ENCODE measurements at places on chromosomes 16 and 17. TPM values are rescaled to one million over a fixed set of nuclear protein-coding genes. Genes with fewer than 3 reads are reported as not detected.

DNA sequence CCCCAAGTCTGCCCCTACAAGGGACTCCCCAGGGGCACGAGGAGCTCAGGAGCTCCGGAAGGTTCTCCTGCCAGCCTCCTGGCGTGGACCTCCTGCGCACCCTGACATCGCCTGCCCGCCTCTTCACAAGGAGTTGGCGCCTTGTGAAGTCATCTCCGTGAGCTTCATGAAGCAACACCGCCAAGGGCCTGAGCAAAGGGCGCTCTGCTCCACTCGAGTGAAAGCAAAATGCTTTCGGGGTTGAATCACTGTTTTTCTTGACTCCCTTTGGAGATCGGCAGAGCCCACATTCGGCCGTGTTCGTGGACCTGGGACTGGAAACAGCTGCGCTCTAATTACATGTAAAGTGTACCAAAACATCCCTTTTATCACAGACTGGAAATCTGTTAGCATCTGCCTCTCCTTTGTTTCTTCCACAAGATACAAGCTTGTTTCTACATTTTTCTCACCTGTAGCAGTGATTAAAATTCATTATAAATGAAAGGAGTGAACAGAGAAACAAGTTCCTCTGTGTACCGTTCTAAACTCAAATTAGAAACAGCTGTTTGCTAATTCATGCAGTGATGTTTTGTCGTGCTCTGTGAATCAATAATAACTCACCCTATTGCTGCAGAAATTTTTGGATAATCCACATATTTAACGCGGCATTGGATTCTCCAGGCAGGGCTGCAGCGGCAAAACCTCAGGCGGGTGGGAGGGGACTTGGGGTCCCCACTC is 203.3 kb downstream of the ZNF423 start:
- no peak for DNase-seq
- H3K4me1 ChIP-seq = no peaks in the 10 kb centered on the region
- no peaks in the 10 kb centered on the region for H3K36me3 ChIP-seq

- DNase-seq = no peak
- H3K27ac ChIP-seq = no peak overlapping the region
- H3K27me3 ChIP-seq = no peaks in the 10 kb centered on the region
- H3K36me3 ChIP-seq = peaks cover 6% of the 10 kb centered on the region
- peaks cover 15% of the 10 kb centered on the region for H3K4me1 ChIP-seq
These were observed 7.8 kb downstream of the CBX1 start for GRCh38 chr17:48093341-48094045.

KRTAP4-1 gene
- not detected for total RNA-seq

DNA sequence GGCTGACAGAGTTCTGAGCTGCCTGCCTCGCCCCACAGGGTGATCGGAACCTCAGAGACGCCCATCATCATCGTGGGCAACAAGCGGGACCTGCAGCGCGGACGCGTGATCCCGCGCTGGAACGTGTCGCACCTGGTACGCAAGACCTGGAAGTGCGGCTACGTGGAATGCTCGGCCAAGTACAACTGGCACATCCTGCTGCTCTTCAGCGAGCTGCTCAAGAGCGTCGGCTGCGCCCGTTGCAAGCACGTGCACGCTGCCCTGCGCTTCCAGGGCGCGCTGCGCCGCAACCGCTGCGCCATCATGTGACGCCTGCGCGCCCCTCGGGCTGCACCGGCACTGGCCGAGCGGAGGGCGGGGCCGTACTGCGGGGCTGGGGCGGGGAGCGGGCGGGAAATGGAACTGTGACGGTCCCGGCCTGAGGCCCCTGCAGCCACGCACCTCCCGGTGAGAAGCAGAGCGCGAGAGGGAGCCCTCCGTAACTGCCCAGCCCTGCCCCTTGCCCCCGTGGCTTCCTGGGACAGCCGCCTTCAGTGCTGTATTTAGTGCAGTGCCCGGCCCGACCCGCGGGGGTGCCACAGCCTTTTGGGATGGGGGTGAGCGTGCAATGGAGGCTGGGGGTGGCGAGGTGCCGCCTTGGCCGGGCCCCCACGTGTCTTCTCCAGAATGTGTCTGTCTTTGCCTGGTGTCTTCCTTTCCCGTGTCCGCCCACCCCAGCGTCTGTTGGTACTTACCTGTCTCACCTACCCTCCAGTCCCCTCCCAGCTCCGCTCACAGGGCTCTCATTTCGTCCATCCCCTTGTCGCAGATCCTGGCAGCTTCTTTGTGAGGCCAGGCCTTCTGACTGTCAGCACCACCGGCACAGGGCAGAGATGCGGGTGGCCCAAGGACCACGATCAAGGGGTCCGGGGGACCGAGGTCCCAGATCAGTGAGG is 9.8 kb downstream of the RASL10B start:
- no peaks in the 10 kb centered on the region for H3K36me3 ChIP-seq
- H3K27me3 ChIP-seq = peaks cover 30% of the 10 kb centered on the region
- peak overlapping the region; percentile 36 for H3K4me3 ChIP-seq
- H3K4me1 ChIP-seq = peaks cover 6% of the 10 kb centered on the region

GRCh38 chr17:47273245-47273644 is 19.6 kb downstream of the ITGB3 start:
- no peak overlapping the region for H3K4me3 ChIP-seq
- no peak overlapping the region for H3K27ac ChIP-seq
- no peaks in the 10 kb centered on the region for H3K4me1 ChIP-seq

GRCh38 chr16:66924527-66925321 is 611 bp downstream of the RRAD start:
- peak; percentile 42 for DNase-seq
- H3K4me3 ChIP-seq = peak overlapping the region; percentile 66
- peaks cover 24% of the 10 kb centered on the region for H3K27me3 ChIP-seq
- no peaks in the 10 kb centered on the region for H3K36me3 ChIP-seq
- no peak overlapping the region for H3K27ac ChIP-seq

DNA sequence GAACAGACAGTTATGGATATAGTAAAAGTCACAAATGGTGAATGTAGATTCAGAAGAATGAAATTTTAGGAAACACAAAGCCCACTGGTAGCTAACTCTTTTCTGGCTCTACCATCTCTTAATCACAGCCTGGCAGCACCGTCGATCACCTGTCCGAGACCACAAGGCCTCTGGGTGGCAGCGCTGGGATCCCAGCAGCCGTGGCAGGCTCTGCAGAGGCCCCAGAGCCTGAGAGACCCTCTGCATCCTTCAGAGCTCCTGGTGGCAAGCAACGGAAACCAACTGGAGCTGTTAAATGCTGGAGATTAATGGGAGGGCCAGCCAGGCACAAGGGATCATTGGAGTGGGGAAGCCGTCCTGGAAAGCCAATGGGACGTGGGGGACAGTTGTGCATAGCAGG is 26.3 kb downstream of the LAT start:
- no peaks in the 10 kb centered on the region for H3K36me3 ChIP-seq
- H3K4me1 ChIP-seq = peaks cover 66% of the 10 kb centered on the region
- H3K4me3 ChIP-seq = no peak overlapping the region
- no peak overlapping the region for H3K27ac ChIP-seq
- DNase-seq = peak; percentile 44

- H3K27ac ChIP-seq = no peak overlapping the region
- peaks cover 5% of the 10 kb centered on the region for H3K36me3 ChIP-seq
- peak; percentile 53 for DNase-seq
- H3K27me3 ChIP-seq = peaks cover 55% of the 10 kb centered on the region
- H3K4me1 ChIP-seq = peaks cover 29% of the 10 kb centered on the region
These were observed 733 bp downstream of the CHRNB1 start for GRCh38 chr17:7445619-7445968.

- no peaks in the 10 kb centered on the region for H3K27me3 ChIP-seq
- no peaks in the 10 kb centered on the region for H3K36me3 ChIP-seq
- H3K27ac ChIP-seq = peak overlapping the region; percentile 91
- DNase-seq = peak; percentile 65
These were observed 14.7 kb upstream of the CTCF start for GRCh38 chr16:67547423-67548264.

GRCh38 chr17:68277807-68278206 is 13.1 kb downstream of the SLC16A6 start:
- H3K36me3 ChIP-seq = peaks cover 35% of the 10 kb centered on the region
- no peaks in the 10 kb centered on the region for H3K27me3 ChIP-seq
- H3K4me3 ChIP-seq = no peak overlapping the region

GRCh38 chr16:69562813-69563212 is 3.0 kb upstream of the NFAT5 start:
- DNase-seq = no peak
- H3K27me3 ChIP-seq = no peaks in the 10 kb centered on the region
- no peak overlapping the region for H3K4me3 ChIP-seq
- H3K4me1 ChIP-seq = peaks cover 44% of the 10 kb centered on the region
- H3K27ac ChIP-seq = no peak overlapping the region
- H3K36me3 ChIP-seq = peaks cover 14% of the 10 kb centered on the region

- H3K27me3 ChIP-seq = peaks cover 2% of the 10 kb centered on the region
- no peak overlapping the region for H3K4me3 ChIP-seq
- no peak for DNase-seq
- H3K27ac ChIP-seq = no peak overlapping the region
- no peaks in the 10 kb centered on the region for H3K36me3 ChIP-seq
These were observed 45.7 kb downstream of the FZD2 start for GRCh38 chr17:44602970-44603369.

CCL1 gene
- total RNA-seq = not detected

DNA sequence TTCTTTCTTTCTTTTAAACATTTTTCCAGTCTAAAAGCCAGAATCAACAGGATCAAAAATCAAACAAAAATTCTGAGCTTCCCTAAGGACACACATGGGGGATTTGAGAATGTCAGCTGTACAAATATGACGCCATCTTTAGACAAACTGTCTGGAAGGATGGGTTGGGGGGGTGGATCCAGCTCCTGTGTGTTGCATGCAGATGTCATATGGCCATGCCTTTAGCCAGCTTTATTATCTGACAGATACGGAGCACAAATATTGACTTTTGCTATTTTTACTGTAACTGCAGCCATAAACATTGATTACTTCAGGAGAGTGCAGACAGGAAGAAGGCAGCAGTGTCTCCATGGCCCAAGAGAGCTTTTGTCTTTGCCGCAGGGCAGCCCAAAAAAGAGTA is 279.4 kb upstream of the ELAC2 start:
- no peaks in the 10 kb centered on the region for H3K36me3 ChIP-seq
- no peak for DNase-seq
- no peak overlapping the region for H3K4me3 ChIP-seq
- no peak overlapping the region for H3K27ac ChIP-seq

DNA sequence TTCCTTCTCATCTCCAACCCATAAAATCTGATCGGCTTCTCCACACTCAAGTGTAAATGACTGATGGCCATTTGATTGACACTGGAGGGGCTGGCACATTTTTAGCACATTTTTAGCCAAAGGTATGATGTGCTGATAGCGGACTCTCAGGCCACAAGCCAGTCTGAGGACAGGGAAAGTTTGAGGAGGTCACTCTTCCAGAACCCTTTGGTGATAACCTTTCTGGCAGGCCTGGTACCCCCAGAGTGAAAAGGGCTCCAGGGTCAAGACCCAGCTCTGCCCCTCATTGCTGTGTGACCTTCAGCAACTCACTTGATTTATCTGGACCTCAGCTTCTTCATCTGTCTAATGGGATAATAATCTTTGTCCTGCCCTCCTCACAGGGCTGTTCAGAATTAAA is 1.7 kb upstream of the NLRC5 start:
- peak overlapping the region; percentile 100 for H3K27ac ChIP-seq
- DNase-seq = no peak
- H3K27me3 ChIP-seq = no peaks in the 10 kb centered on the region

DNA sequence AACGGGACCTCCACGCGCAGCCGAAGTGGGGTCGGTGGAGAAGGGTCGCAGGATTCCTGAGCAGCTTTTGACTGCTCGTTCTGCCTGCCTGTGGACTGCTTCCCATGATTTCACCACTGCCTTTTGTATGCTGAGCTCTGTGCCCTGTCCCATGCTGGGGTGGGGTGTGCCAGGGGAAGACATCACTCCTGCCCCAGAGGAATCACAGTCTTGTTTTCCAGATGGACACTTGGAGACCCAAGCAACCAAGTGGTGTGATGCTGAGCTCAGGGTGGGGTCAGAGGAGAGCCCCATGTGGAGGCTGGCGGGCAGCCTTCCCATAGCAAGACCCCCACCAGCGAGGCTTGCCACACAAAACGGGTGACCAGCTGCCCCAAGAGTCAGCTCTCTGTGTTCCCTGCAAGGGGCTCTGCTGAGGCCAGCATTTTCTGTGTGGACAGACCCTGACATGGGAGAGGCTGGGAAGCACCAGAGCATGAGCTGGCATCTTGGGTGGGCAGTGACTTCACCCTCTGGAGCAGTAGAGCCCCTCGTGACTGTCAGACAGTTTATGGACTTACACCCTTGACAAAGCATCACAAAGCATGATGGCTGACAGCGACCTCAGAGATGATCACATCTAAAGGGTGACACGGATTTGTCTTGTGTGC is 111.9 kb downstream of the GNAO1 start:
- H3K4me1 ChIP-seq = no peaks in the 10 kb centered on the region
- peaks cover under 1% of the 10 kb centered on the region for H3K27me3 ChIP-seq
- no peak for DNase-seq
- H3K27ac ChIP-seq = no peak overlapping the region
- no peak overlapping the region for H3K4me3 ChIP-seq

VTN gene
- total RNA-seq = not detected

- no peak overlapping the region for H3K4me3 ChIP-seq
- H3K4me1 ChIP-seq = peaks cover 20% of the 10 kb centered on the region
- no peaks in the 10 kb centered on the region for H3K27me3 ChIP-seq
- H3K27ac ChIP-seq = no peak overlapping the region
These were observed 12.9 kb downstream of the GNGT2 start for GRCh38 chr17:49197346-49197998.

DNA sequence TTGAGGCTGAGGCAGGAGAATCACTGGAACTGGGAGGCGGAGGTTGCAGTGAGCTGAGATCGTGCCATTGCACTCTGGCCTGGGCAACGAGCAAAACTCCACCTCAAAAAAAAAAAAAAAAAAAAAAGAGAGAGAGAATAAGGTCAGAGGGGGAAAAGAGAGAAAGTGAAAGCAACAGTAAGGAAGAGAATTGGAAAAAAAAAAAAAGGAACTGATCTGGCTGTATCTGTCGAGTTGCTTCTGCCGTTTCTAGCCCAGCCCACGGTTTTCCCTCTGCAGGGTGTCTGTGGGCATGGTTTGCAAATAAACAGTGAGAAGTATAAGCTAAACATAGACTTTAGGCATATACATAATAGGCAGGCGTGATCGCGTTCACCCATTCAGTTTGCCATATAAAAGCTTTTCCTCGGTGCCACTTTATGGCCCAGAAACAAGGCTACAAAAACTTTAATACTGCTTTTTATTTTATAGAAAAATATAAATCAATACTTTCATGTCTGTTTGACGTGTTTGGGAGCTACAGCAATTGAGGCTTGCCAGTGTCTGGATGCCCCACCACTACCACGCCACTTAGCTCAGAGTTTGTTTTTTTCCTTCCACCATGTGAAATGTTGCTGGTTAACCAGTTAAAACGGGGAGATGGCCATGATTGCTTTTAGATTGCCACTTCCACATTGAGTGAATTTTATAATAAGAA is 436.7 kb downstream of the MAF start:
- no peak for DNase-seq
- H3K36me3 ChIP-seq = peaks cover 3% of the 10 kb centered on the region
- no peak overlapping the region for H3K27ac ChIP-seq
- no peaks in the 10 kb centered on the region for H3K27me3 ChIP-seq
- H3K4me1 ChIP-seq = peaks cover 10% of the 10 kb centered on the region
- peak overlapping the region; percentile 54 for H3K4me3 ChIP-seq

- no peak overlapping the region for H3K4me3 ChIP-seq
- no peaks in the 10 kb centered on the region for H3K36me3 ChIP-seq
- no peaks in the 10 kb centered on the region for H3K27me3 ChIP-seq
- peaks cover 17% of the 10 kb centered on the region for H3K4me1 ChIP-seq
- DNase-seq = no peak
- H3K27ac ChIP-seq = no peak overlapping the region
These were observed 9.0 kb downstream of the KRTAP9-7 start for GRCh38 chr17:41284546-41284945.

- H3K4me3 ChIP-seq = no peak overlapping the region
- H3K27me3 ChIP-seq = no peaks in the 10 kb centered on the region
- no peak overlapping the region for H3K27ac ChIP-seq
- H3K4me1 ChIP-seq = peaks cover 15% of the 10 kb centered on the region
These were observed 3.9 kb downstream of the HIRIP3 start for GRCh38 chr16:29991571-29991904.

All from activated naive CD4-positive, alpha-beta T cell treated with anti-CD3 and anti-CD28 coated beads for 36 hours (primary cell).